ENCODE measurements at places on chromosomes 6 and 20. TPM values are rescaled to one million over a fixed set of nuclear protein-coding genes. Genes with fewer than 3 reads are reported as not detected.

The CRYBG1 gene
- 0.42 TPM for polyA plus RNA-seq

The TFAP2A gene
- 0.11 TPM for polyA plus RNA-seq

The RBPJL gene
- not detected for polyA plus RNA-seq

The EFCAB8 gene
- polyA plus RNA-seq: 0.03 TPM

The SAMD5 gene
- polyA plus RNA-seq: 0.54 TPM

The OXT gene
- not detected for polyA plus RNA-seq

Data from heart left ventricle (tissue), 16 donors.